ENCODE measurements at places on chromosomes 1 and 21.

DNA sequence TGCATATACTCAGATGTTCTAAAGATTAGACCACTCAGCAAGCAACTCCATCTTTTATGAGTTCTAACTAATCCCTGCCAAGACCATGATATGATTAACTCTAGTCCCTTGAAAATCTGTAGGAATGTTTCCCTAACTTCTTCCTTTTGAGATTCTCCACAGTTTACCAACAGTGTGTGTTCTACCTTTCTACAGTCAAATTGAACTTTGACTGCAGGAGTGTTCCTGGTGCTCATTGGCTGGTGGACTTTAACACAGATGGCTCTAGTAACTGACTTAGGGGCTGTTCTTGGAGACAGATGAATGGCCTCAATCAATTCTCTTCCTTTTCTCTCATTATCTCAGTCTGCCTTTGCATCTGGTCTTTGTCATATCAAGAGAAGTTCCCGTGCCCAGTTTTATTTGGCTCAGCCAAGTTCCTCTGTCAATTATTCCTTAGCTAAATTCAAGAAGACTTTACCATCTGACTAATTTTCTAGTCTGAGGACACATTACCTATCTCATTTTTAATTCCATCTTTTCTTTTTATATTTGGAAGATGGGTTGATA, 643.9 kb upstream of the CAMK1G start:
- no peak for DNase-seq

DNA sequence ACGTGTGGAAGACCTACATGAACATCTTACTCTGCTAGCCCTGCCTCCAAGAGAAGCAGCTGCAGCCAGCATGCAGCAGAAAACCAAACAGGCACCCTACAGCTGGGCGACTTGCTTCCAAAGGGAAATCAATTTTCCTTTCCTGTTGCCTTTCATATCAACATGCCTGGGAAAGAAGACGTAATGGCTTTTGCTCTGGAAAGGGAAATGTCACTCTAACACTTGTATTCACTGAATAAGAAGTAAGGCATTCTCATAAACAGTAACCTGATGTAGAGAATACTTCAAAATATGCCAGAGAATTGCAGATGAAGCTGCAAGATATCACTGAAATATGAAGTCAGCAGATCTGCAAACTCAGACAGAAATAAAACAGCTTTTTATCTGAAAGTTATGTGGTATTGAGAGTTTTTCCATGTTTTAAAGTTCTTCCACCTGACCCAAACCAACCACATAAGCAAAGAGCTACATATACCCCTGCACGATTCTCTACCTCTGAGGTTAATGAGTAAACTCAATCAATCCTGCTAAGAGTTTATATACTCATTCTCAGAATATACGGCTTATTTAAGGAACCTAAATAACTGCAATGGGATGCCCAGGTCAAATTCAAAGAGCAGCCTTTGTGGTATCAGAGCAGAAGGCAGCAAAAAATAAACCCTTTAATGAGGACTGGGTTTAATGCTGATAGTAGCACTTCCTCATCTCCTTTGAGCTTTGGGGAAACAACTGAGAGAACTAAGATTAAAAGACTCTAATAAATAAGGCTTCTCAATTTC, 150.9 kb downstream of the RERE start:
- DNase-seq, result no peak

DNA sequence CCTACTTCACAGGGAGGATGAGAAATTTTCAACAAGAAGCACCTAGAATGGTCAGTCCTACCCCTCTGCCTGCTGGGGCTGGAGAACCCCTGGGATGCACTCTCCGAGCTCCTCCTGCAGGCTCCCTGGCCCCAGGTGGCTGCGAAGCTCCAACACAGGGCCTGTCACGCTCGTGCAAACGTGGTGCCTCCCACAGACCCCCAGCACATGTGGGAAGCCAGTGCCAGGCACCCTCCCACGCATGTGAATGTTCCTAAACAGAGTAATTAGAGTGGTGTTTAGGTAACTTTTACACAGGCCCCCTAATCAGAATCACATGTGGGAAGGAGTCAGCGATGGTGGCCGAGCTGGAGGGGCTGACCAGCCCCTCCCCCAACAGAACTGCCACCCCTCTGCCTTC, 28.4 kb downstream of the GLIS1 start:
- no peak for DNase-seq

GRCh38 chr1:1835546-1835945, 55.3 kb downstream of the GNB1 start:
- no peak for DNase-seq

DNA sequence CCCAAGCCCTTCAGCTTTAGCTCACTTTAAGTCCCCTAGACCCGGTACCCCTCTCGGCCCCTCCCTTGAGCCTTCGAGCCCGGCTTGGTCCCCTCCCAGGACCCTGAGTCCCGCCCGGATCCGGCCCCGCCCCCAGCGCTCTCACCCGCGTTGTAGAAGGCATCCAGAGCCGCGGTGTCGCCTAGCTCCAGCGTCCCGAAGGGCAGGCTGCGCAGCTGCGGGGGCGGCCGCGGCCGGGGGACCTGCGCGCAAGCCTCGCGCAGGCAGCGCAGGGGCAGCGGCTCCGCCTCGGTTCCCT, 699 bp downstream of the MAP3K6 start:
- DNase-seq, result peak; percentile 90

DNA sequence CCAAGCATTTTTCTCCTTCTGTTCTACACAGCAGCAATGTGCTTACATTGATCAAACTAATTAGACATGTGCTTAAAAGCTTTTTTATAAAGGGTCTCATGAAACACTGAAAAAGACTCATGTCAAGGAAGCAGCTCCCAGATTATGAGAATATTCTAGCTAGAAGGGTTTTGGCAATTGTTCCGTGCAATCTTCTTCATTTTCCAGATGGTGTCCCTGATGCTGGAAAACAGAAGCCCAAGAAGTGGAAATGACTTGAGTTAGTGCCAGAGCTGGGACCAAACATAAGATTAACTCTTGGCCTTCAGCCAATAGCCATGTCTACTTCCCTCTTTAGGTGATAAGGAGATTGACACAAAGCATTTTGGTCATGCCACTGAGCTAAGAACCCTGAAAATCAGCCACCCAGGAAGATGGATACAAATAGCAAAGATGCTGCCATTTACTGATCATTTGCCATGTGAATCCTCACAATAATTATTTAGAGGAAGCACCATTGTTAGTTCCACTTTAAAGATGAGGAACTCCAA, 110.8 kb downstream of the MATN1 start:
- DNase-seq, result no peak

GRCh38 chr1:17933971-17934370, 173.6 kb upstream of the IGSF21 start:
- no peak for DNase-seq

DNA sequence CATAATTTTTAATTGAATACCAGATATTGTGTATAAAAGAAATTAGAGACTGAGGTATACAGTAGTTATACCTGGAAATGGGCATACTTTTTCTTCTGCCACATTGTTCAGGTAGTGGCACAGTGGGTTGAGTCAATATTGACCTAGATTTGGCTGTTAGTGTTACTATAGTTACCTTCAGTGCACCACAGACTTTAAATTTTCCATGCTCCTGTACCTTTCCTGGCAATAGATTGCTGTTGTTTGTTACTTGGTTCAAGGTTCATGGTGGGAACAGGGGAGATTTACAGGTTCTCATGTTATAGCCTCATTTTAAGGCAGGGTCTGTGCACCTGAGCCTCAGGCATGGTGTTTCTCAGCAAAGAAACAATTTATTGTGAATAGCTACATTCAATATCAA, 218.7 kb downstream of the LBR start:
- DNase-seq, result peak; percentile 16

- DNase-seq, result no peak
These were observed 28.5 kb downstream of the ECE1 start for GRCh38 chr1:21261551-21262292.

- DNase-seq, result no peak
These were observed 89.9 kb downstream of the RAVER2 start for GRCh38 chr1:64834734-64835133.

DNA sequence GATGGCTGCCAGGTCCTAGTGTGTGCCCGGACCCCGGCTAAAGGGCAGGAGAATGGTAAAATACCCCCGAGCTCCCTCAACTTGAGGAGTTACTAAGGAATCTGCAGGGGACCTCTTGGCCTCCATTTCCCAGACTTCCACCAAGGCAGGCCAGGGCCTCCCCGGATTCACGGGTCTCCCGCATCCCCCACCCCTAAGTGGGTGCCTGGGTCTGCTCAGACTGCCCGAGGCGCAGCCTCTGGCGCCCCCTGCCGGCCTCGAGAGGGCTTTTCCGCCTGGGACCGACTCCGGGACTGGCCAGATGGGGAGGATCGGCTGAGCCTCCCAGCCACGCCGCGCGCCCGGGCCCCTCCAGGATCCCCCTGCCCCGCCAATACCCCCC, 1.7 kb downstream of the PLEKHG5 start:
- DNase-seq, result peak; percentile 97

GRCh38 chr1:244473059-244473605, 12.1 kb downstream of the CATSPERE start:
- no peak for DNase-seq

- no peak for DNase-seq
These were observed 4.2 kb upstream of the IL19 start for GRCh38 chr1:206766251-206766856.

- no peak for DNase-seq
These were observed 113.6 kb downstream of the MACF1 start for GRCh38 chr1:39317910-39318633.

GRCh38 chr1:117780687-117781475, 148.5 kb downstream of the GDAP2 start:
- DNase-seq, result no peak

- peak; percentile 39 for DNase-seq
These were observed 577 bp downstream of the IKBKE start for GRCh38 chr1:206470692-206471414.

- DNase-seq, result peak; percentile 30
These were observed 651 bp downstream of the ZBTB8A start for GRCh38 chr1:32539584-32540571.

- peak; percentile 43 for DNase-seq
These were observed 138.4 kb downstream of the SYT2 start for GRCh38 chr1:202571719-202572339.

All from HuH-7 (cell line).